Testis (tissue), 5 donors: ENCODE measurements at places on chromosomes 7 and 10. TPM values are rescaled to one million over a fixed set of nuclear protein-coding genes. Genes with fewer than 3 reads are reported as not detected.

DNA sequence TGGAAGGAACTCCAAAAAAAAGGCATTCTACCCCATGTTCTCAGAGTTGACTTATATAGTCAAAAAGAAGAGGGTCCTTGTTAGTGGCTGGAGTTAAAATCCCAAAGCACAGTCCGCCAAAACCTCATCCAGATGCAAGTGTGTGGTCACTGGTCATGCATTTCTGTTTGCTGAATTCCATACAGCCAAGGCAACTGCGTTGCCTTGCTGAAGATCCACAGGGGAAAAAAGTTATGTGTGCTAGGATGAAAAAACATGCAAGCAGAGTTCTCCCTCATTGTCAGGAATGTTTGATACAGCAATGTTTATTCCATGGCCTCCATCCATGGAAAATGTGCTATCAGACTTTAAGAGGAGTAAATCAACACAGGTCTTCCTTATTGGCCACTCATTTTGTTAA, 213.1 kb downstream of the CREB5 start:
- DNase-seq: no peak
- no peaks in the 10 kb centered on the region for H3K36me3 ChIP-seq
- H3K4me1 ChIP-seq: no peaks in the 10 kb centered on the region
- H3K27me3 ChIP-seq: no peaks in the 10 kb centered on the region
- H3K27ac ChIP-seq: no peak overlapping the region

GRCh38 chr10:4655879-4656278, 170.1 kb upstream of the AKR1E2 start:
- H3K27me3 ChIP-seq: no peaks in the 10 kb centered on the region
- no peaks in the 10 kb centered on the region for H3K36me3 ChIP-seq
- peaks cover 2% of the 10 kb centered on the region for H3K4me1 ChIP-seq
- H3K4me3 ChIP-seq: no peak overlapping the region
- no peak overlapping the region for H3K27ac ChIP-seq

DNA sequence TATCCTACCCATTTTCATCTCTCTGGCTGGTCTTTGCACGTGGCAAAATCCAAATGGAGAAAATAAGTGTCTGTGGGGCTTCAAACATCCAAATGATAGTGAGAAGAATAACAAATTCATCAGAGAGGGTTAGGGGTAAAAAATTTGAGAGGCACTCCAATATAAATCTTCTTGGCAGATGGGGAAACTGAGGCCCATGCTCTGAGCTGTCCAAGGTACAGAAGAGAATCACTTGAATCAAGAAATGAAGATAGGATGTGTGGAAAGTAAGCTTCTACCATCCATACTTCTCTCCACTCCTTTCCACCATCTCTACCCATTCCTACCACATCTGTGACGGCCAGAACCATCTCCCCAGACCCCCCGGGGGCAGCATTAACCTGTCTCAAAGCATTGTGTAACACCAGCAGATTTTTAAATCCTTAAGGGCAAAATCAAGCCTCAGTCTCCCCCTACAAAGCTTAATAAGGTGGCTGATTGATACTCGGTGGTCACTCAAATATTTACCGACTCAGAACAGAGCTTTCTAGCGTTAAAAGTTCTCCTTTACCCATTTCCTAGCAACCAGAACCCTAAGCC, 818 bp downstream of the GOT1 start:
- H3K36me3 ChIP-seq: no peaks in the 10 kb centered on the region
- H3K4me3 ChIP-seq: peak overlapping the region; percentile 82
- DNase-seq: no peak
- no peak overlapping the region for H3K27ac ChIP-seq
- no peaks in the 10 kb centered on the region for H3K27me3 ChIP-seq
- peaks cover 10% of the 10 kb centered on the region for H3K4me1 ChIP-seq

DNA sequence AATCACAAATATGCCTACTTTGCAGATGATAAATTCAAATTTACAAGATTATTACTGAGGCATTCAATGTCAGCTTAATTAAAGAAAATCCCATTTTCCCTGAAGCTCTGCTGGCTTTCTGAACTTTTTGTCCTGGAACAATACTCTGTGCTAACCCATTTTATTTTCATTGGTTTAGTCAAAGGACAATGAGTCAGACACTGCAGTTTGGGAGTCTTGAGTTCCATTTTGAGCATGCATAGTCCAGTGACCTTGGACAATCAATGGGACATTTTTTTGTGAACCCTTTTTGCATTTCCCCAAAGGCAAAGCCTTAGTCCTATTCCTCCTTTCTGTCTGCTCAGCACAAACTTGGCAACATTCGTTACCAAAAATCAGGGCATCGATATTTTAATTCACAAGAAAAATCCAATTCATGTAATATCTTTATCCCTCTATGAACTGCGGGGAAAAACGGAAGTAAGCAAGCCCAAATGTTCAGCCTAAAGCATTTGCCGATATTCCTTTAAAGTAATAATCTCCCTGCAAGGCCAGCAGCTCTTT, 339.8 kb downstream of the RNLS start:
- H3K36me3 ChIP-seq: no peaks in the 10 kb centered on the region
- no peak for DNase-seq
- H3K4me1 ChIP-seq: peaks cover 45% of the 10 kb centered on the region
- no peak overlapping the region for H3K4me3 ChIP-seq

DNA sequence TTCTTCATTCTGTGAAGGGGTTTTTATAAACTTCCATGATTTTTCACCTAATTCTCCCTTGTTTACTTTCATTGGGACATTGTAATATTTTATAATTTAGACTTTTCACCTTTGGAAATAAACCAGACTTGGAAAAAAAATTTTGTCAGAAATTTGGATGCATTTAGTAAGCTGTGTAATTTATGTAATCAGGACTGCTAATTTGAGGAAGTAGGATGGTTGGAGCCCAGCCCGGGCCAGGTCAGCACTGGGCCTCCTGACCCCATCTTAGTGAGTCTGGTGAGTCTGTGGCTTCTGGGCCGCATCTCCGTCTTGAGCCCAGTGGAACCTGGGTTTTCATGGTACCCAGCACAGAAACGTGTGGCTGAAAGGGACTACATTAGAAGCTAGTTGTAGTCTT, 27.6 kb upstream of the ZNF32 start:
- H3K4me1 ChIP-seq: no peaks in the 10 kb centered on the region
- DNase-seq: no peak
- no peak overlapping the region for H3K4me3 ChIP-seq
- no peaks in the 10 kb centered on the region for H3K36me3 ChIP-seq
- H3K27me3 ChIP-seq: no peaks in the 10 kb centered on the region
- H3K27ac ChIP-seq: no peak overlapping the region

GRCh38 chr10:86447432-86447831, 74.2 kb downstream of the WAPL start:
- no peak for DNase-seq
- H3K36me3 ChIP-seq: no peaks in the 10 kb centered on the region
- H3K27ac ChIP-seq: no peak overlapping the region
- H3K27me3 ChIP-seq: no peaks in the 10 kb centered on the region

DNA sequence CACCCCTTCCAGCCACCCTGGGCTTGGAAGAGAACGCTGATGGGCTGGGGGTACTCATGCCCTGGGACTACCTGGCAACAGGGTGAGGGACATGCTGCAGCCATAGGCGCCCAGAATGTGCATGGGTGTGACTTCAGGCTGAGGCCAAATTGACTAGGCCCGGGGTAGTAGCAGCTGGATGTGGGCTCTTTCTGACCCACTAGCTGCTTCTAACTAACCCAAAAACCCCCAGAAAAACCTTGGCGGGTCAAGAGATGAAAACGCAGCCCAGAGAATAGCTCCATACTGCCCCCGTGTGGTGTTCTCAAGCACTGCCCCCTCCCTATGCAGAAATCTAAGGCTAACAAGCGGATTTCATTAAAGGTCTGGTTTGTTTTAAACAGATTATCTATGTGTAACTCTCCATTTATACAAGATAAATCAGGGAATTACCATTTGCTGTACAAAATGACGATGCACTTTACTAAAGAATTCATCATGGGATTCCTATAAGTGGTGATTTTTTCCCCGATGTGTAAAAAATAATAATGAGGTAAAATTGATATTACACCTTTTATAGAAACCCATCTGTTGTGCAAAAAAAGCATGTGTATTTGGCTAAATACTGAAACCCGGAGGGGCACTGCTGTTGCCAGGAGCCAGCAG, 4.2 kb downstream of the SMARCD3 start:
- H3K27ac ChIP-seq: no peak overlapping the region
- H3K27me3 ChIP-seq: no peaks in the 10 kb centered on the region
- H3K4me1 ChIP-seq: peaks cover 29% of the 10 kb centered on the region

- peak; percentile 57 for DNase-seq
- H3K27ac ChIP-seq: peak overlapping the region; percentile 86
- no peaks in the 10 kb centered on the region for H3K36me3 ChIP-seq
These were observed 6.3 kb upstream of the ZNF503 start for GRCh38 chr10:75407713-75408508.

DNA sequence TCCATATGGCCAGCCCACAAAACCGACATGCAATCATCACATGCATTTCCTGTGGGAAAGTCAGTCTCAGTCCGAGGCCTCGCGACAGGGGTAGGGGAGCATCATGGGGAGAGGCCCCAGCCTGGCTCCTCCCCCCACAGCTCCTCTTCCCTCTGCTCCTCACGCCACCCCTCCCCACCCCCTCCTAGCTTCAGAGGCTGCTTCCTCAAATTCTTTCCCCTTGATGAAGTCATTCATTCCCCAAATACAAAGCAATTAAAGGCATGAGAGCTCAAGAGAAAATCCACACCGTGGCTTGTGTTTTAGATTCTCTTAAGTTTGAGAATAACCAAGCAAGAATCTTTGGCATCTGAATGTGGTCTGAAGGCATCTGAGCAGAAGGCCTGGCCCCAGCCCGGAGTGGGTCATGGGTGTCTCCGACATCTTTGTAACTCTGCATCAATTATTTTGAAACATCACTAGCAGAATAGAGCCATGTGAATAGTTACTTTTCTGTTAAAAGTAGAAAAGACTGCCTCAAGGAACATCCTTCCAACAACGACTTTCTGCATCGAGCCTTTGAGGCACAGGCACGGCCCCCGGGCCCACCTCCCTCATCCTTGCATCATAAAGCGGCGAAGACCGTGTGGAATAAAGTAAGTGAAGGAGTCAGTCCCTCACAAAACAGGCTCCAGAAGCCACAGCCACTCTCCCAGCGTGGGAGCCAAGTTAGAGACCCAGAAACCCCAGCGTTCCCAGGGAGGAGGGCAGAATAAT, 90.9 kb downstream of the DIP2C start:
- H3K4me3 ChIP-seq: no peak overlapping the region
- H3K4me1 ChIP-seq: peaks cover 12% of the 10 kb centered on the region
- H3K27me3 ChIP-seq: no peaks in the 10 kb centered on the region
- no peak for DNase-seq
- H3K36me3 ChIP-seq: no peaks in the 10 kb centered on the region

Gene C10orf105
- total RNA-seq: 0.47 TPM

Gene HOXA7
- 3.1 TPM for total RNA-seq

Gene BRI3
- total RNA-seq: 61.1 TPM

Gene MYPN
- 1.8 TPM for total RNA-seq

Gene SUN3
- 29.1 TPM for total RNA-seq

Gene BHLHA15
- total RNA-seq: 2.4 TPM

Gene TIMM23B
- 31.3 TPM for total RNA-seq
